GM10248 (cell line): ENCODE measurements at places on chromosomes 3 and 15.

- DNase-seq, result no peak
These were observed 124.0 kb downstream of the RAP2B start for GRCh38 chr3:153285982-153286381.

GRCh38 chr3:122299872-122300460, 25.1 kb upstream of the CSTA start:
- DNase-seq, result no peak

GRCh38 chr15:38714309-38715072, 149.9 kb upstream of the RASGRP1 start:
- DNase-seq, result no peak

DNA sequence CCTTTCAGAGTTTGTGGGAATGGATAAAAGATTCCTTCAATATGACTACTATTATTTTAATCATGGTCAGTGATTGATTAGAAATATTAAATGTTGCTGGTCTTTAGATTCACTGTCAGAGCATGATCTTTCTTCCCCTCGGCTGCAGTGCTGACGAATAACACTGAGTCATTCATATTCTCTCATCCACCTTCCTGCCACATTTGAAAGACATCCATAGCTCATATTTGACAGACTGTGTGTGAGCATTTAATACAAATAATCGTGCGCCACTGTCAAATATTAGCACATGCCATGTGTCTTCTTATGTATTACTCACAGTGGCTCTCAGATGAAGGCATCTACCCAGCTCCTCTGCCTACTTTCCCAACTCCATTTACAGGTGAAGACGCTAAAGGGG, 476.5 kb upstream of the TPRG1 start:
- no peak for DNase-seq

- no peak for DNase-seq
These were observed 71.3 kb downstream of the FBN1 start for GRCh38 chr15:48574187-48574586.

DNA sequence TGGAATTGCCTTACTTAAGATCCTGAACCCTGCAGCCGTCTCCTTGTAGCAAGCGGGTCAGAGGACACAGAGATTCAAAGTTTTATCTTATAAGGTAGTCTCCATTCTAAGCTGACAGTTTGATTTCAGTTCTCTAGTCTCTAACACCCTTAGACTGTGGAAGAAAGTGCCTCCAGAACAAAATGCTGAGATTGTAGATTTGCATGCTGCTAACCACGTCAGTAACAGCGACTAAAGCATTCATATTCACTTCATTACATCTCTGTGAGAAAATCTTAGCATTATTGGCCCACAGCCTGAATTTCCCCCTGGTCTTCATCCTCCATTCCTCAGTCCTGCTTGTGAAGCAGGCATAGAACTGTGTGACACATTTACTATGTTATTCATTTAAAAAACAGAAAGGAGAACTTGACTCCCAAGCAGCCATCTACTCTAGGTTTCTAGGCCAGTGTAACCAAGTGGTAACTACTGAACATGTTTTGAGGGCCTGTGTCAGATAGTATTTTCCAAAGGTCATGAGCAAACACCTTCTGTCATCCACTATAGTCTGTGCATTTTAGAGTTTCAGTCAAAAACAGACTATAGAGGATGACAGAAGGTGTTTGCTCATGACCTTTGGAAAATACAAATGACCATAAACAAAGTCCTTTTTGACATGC, 27.4 kb downstream of the ARIH2 start:
- no peak for DNase-seq

GRCh38 chr3:193874997-193875593, 260.9 kb upstream of the HES1 start:
- DNase-seq, result no peak

DNA sequence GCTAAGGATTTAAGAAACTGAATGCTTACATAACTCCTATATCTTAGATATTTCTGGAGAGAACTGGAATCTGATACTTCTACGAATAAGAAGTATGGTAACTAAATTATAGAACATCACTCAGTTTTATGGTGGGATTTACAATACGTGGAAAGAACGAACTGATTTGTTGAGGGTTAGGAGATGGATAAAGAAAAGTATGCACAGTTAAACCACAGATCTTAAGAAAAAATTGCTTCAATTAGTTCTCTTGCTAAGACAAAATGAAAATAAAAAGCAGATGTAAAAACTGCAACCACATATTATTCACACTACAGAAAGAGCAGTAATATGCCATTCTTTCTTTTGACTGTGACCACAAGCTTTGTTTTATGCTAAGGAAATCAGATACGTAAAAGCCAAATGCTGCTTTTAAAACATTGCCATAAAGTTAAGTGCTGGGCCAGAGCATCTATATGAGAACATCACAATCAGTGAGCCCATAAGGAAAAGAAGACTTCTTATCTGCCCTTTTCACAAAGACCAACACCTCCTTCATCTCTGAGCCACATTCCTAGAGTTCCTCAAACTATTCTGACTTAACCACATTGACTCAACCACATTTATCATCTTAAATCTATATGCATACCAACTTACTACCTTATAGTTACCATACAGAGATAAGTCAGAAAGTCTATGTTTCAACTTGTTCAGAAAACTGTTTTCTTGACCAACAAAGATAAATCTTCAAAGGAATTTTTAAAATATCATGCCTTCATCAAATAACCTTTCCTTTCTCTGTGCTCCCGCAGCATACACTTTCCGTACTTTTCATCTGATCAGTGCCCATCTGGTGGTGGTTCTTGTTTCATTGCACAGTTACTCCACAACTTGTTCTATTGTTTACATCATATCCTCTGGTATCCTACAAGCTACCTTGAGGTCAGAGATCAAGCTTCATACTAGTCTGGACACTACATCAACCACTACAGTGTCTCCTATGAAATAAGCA, 61.7 kb downstream of the FSIP1 start:
- DNase-seq, result no peak

DNA sequence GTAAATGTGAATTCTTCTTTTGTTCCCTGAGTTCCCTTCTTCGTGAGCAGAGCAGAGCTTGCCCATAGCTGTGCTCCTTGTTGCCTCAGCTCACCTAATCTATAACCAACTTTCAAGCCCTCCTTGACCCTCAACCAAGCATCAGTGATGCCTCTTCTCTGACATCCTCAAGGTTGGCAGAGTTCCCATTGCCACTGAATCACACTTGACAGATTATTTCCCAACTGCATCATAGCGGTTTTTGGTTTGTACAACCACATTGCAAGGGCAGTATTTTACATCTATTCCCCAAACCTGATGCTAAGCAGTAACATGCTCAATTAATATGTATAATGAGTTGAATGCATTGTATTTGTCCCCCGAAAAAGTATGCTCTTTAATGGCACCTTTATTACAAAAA, 133.0 kb upstream of the SNTN start:
- no peak for DNase-seq

GRCh38 chr3:82085356-82085755, 323.9 kb upstream of the GBE1 start:
- no peak for DNase-seq

DNA sequence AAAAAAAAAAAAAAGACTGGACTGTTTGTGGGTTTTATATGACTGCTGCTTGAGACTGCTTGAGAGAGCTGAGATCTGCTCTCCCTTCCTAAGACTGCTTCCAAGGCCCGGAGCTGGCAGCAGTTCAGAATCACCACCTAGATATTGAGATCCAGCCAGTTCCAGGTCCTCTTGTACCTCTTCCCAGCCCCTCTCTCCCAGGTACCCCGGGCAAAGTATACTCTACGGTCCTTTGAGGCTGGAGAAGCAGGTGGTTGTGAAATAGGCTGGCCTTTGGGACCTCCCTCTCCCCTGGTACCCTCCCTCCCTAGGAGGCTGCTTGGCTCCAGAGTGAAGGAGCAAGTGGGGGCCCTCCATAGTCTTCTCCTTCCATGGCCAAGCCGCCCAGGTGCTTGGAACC, 12.6 kb upstream of the BAHD1 start:
- no peak for DNase-seq

DNA sequence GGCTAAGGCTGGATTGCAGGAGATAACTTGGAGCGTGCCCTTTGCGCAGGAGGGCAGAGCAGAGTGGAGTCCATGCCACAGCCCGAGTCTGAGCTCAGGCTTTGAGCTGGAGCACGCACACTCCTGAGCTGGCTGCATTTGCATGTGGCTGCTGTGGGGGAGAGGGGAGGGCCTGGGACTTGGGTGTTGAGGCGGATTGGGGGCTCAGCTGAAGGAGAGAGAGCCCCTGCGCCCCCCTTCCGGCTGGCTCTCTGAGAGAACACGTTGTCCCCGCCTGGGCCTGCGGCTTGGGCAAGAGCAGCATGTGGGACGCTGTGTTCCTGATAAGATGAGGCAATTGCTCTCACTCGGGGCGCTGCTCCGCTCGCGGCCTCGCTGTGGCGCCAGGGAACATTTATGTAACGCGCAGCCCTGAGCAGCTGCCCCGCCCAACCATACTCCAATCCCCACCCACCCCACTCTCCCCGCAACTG, 39.1 kb downstream of the KLF13 start:
- DNase-seq, result peak; percentile 79

DNA sequence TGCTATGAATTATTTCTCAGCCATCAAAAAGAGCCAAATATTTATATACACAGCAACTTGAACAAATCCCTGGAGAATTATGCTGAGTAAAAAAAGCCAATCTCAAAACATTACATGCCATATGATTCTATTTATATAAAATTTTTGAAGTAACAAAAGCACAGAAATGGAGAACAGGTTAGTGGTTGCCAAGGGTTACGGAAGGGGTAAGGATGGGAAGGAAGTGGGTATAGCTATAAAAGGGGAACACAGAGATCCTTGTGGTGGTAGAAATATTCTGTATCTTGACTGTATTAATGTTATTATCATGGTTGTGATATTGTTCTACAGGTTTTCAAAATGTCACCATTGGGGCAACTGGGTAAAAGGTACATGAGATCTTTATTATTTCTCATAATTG, 62.3 kb upstream of the ASB14 start:
- DNase-seq, result no peak

DNA sequence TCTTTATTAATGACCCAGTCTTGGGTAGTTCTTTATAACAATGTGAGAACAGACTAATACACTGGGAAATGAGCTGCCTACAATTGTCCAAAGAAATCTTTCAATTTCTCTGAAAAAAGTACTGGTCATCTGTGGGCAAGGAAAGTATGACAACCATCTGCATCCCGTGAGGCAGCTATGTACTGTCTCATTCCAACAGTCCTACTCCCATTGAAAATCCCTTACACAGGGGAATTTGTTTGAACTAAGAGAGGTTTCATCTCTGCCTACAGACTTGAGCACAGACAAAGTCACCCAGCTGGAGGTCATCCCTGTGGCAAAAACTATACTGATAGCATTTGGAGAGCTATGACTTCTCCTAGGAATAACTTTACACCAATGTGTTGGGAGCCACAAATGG, 27.1 kb downstream of the SHC4 start:
- DNase-seq, result no peak

GRCh38 chr3:75220932-75221331, 443.2 kb upstream of the FRG2C start:
- no peak for DNase-seq
